HEK293T (cell line): ENCODE measurements at places on chromosomes 1 and 21.

GRCh38 chr1:54805981-54806381 is 4.9 kb upstream of the TTC22 start:
- no peak for DNase-seq

DNA sequence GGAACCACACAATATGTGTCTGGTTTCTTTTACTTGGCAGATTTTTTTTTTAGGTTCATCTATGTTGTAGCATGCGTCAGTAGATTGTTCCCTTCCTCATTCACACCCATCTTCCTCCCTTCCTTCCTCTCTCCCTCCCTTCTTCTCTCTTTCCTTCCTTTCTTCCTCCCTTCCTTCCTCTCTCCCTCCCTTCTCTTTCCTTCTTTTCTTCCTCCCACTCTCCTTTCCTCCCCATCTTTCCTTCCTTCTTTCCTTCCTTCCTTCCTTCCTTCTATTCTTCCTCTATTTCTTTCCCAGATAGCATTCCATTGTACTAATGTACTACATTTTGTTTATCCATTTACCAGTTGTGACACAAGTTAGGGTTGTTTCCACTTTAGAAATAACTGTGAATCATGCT is 218.0 kb downstream of the RGS7 start:
- DNase-seq: no peak

DNA sequence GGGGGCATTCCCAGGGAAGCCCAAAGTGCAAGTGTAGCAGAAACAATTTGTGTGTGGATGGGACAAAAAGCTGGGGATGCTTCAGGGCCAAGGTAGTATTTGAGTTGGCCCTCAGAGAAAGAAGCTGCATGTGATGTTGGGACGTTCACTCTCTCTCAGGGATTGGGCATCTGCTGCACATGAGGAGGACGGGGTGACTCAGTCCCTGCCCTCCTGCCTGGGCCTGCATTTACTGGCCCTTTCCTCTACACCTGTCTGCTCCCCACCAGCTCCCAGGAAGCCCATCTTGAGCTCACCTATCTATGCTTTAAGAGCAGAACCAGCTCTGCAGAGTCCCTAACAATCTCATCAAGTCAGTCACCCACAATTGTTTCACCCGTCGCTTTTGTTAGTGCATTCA is 23.5 kb upstream of the MPZL1 start:
- no peak for DNase-seq

GRCh38 chr21:38272215-38272614 is 15.4 kb downstream of the KCNJ15 start:
- no peak for DNase-seq

DNA sequence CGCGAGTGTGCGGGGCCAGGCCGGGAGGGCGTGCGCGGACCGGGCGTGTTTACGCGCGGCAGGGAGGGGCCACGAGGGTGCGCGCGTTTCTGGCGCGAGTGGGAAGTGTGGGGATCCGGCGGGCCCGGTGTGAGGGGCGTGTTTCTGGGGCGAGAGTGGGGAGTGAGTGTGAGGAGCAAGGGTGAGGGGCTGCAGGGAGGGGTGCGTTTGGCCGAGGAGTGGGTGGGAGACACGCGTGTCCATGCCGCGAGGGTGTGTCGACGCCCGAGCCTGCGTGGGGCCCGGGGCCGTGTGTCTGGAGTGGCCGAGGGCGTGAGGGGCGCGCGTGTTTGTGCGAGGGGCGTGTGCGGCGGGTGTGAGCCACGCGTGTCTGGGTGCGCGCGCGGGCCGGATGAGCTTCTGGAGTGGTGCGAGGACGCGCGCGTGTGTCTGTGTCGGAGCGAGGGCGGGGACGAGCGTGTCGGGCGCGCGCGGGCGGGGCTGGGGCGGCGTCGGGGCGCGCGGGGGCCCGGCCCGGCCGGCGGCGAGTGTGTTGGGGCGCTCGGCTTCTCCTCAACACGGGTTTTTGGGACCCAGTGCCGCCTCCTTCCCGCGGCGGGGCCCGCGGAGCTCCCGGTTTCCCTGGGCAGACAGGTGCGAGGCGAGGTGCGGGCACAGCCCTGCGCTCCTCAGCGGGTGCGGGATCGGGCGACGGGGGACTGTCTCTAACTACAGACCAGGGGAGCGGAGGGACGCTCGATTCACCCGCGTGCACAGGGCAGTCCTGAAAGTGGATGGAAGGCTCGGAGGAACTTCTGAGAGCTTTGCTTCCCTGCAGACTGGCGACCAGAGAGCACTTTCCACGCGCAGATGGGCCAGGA is 65.8 kb upstream of the VAMP3 start:
- no peak for DNase-seq

DNA sequence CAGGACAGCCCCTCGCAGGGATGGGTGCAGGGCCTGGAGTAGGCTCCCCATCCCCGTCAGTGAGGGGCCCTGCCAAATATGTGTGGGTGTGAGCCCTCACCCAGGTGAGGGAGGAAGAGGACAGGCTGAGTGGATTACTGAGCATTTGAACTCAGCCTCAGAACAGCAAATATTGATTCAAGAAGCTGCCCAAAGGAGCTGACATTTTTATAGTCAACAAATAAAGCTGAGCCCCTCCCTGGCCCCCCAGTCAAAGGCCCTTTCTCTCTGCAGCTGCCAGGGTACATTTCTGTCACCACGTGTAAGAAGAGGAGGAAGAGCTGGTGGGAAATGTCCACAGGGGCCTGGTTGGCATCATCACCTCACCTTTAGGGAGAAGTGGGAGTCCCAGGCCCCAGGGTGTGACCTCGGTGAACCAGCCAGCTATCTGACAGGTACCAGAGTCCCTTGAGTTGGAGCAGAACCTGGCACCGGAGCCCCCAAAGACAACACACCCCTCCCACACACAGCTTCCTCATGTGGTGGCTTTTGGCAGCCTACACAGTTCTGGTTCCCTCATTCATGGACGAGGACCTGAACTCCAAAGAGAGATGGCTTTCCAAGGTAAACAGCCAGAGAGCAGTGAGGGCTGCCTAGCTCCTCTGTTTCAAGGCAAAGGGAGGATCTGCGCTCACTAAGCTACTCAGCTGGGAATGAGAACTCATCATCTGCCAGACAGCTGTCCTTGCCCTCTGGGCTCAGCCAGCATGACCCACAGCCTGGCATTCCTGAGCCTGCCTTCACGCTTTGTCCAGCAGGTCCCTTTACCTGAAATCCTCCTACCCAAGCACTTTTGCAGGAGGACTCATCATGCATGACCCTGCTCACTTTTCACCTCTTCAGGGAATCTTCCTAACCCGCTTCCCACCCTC is 43.0 kb upstream of the TENT5C start:
- no peak for DNase-seq
